ENCODE measurements at places on chromosomes 3 and 15.

DNA sequence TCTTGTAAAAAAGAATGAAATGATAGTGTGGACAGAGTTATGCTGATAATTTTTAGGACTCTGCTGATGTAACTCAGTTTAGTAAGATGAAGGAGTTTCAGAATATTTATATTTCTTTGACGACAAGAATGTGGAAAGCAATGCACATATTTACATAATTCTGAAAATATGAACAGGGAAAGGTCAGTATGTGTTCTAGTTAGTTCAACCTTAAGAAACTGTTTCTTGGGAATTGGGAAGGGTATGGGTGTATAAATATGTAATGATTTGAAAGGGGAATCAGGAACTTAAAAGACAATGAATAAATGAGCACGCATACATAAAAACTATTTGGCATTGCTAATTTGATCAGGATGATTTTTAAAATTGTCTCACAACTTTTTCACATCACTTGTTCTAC lies 1226.1 kb downstream of the SI start:
- no peak for DNase-seq

GRCh38 chr3:23365066-23365465 lies 161.9 kb downstream of the UBE2E2 start:
- no peak for DNase-seq

DNA sequence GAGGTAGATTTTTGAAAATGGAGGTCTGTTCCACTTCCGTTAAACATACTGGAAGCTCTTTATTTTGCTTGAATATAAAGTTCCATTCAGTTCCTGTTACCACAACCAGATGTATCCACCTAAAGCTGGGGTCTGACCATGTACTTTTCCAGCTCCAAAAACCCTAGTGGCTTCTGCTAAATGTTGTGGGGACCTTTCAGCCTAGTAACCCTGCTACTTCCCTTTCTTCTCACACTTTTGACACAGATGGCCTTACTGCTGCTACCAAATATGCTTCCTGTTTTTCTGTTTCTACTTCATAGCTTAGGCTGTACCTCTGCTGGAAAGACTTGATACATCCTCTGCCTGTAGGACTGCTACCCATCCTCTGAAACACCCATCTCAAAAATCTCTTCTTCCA lies 87.8 kb downstream of the COL6A6 start:
- DNase-seq: no peak

GRCh38 chr3:156378871-156379270 lies 176.0 kb downstream of the SSR3 start:
- no peak for DNase-seq

DNA sequence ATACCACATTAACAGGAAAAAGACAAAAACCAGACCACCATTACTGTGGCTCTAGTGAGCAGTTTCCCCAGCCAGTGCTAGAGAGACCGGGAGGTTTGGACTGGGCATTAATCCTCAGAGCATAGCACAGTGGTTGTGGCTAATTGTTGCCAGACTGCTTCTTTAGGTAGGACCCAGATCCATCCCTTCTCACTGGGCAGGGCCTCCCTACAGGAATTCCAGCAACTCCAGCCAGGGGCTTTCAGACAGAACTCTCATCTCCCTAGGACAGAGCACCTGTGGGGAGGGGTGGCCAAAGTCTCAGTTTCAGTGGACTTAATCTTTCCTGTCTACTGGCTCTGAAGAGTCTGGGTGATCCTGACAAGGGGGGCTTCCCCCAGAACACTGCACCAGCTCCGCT lies 759.6 kb downstream of the SQOR start:
- no peak for DNase-seq

- DNase-seq: no peak
Observed at GRCh38 chr3:196406811-196407470, 25.3 kb downstream of the UBXN7 start.

All from GM06990 (cell line).